ENCODE measurements at places on chromosomes 4 and X.

GRCh38 chr4:118587116-118587831, 97.9 kb upstream of the METTL14 start:
- DNase-seq: no peak

GRCh38 chr4:41640906-41641305, 102.9 kb downstream of the LIMCH1 start:
- DNase-seq: no peak

GRCh38 chr4:150123796-150124677, 45.8 kb downstream of the DCLK2 start:
- DNase-seq: no peak

DNA sequence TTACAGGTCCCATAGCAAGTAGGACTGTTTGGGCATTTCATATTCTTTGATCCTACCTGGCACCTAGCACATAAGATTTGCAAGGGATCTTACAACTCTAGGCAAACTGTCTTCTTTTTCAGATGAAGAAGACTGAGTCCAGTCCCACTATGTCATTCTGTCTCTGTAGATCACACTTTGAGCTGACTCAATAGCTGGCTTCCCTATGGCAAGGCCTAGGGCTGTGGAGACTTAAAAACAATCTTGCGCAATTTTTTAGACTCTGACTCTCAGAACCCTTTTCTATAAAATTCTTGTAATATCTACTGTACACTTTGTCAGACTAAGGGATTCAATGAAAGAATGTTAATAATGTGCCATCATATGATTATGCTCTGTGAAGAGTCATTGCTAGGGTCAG, 26.7 kb downstream of the OTC start:
- no peak for DNase-seq

DNA sequence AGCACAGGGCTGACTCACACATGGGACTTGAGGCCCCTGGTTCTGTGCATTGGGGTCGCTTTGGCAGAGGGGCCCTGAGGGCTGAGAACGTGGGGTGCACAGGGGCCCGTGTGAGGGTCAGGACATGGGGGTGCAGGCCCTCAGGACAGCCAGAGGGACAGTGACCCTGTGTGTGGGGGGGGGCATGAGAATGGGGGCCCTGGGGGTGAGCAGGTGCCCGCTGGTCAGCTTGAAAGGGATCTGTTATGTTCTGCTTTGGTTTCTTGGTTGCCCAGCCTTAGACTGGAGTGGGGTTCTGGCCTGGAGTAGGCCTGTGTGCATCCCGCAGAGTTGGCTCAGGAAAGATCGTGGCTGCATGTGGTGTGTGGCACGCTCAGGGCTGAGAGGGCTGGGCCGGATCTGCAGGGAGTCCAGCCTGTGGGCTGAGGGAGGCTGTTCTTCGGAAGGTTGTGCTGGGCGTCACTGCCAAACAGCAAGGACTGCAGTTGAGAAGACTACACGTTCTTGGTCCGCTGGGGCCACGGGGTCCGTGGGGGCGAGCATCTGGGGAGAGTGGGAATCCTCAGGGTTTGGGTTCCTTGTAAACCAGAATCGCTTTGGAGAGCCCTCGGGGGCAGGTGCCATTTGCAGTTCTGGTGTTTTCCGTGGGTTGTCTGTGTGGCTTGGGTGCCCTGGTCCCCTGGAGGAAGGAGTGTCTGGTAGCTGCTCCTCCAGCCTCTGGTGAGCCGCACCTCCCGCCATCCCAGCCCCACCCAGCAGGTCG, 15.2 kb upstream of the UVSSA start:
- DNase-seq: no peak

DNA sequence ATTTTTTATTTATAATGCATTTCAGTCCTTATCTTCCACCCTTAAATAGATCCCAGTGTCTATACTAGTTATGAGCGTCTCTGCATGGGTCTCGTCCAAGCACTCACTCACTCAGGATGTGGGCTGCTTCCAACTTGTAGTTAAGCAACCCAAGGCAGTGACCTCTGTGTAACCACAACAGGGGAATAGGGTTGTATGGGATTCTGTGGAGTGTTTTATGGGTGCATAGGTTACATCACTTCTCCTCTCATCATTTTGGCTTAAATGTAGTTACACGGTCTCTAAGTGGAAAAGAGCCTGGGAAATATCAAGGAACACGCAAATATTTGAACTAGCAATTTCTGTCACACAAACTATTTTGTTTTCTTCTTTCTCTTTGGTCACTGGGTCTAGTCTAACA, 931.0 kb downstream of the STIM2 start:
- DNase-seq: no peak

DNA sequence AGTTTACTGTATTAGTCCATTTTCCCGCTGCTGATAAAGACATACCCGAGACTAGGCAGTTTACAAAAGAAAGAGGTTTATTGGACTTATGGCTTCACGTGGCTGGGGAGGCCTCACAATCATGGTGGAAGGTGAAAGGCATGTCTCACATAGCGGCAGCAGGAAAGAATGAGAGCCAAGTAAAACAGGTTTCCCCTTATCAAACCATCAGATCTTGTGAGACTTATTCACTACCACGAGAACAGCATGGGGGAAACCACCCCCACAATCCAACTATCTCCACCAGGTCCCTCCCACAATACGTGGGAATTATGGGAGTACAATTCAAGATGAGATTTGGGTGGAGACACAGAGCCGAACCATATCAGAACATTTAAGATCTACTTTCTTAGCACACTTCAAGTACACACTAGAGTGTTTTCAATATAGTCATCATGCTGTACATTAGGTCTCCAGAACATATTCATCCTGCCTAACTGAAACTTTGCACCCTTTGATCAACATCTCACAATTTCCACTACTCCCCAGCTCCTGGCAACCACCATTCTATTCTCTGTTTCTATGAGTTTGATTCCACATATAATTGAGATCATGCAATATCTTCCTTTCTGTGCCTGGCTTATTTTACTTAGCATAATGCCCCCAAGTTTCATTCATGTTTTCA, 341.0 kb downstream of the ARHGAP24 start:
- DNase-seq: no peak

- DNase-seq: no peak
Observed at GRCh38 chr4:169142391-169142790, 128.4 kb downstream of the SH3RF1 start.

- DNase-seq: no peak
Observed at GRCh38 chr4:95701500-95702170, 138.3 kb upstream of the PDHA2 start.
